ENCODE measurements at places on chromosomes 12 and 14.
A peak's percentile ranks its signal among the peaks of the same experiment; 100 is the strongest.

- no peak for DNase-seq
Observed at GRCh38 chr12:124855275-124855957, 8.2 kb downstream of the SCARB1 start.

- no peak for DNase-seq
Observed at GRCh38 chr12:109016978-109017377, 3.9 kb downstream of the SVOP start.

DNA sequence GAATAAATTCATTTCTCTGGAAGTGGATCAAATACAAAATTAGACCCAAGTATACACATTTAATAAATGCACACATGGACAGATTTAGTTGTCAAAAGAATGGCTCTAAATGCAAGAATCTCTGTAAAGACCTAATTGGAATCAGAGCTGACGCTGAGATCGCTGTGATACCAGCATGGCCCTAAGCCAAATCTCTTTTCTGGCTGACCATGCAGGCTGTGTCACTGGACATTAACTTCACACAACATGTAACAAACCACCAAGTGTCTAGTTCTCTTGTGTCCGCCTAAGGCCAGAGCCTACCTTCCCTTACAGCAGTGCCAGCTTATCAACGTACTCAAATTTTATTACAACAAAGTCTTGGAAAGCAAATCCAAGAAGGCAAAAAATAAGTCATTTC lies 127.5 kb downstream of the MED13L start:
- no peak for DNase-seq

DNA sequence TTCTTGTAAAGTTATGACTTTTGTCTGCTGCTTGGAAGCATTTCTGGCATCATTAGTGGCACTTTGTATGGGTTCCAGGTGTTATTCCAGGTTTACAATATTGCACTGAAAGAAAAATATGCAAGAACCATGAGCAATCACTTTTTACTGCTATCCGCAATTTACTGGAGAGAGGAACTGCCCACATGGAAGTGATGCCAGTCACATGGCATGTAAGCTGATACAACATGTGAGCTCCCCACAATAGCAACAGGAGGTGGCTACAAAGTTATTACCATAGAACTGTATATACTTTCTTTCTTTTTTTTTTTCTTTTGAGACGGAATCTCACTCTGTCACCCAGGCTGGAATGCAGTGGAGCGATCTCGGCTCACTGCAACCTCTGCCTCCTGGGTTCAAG lies 1012.1 kb downstream of the BCL11B start:
- DNase-seq, result no peak

- DNase-seq, result no peak
Observed at GRCh38 chr14:31827325-31827724, 249.8 kb upstream of the ARHGAP5 start.

DNA sequence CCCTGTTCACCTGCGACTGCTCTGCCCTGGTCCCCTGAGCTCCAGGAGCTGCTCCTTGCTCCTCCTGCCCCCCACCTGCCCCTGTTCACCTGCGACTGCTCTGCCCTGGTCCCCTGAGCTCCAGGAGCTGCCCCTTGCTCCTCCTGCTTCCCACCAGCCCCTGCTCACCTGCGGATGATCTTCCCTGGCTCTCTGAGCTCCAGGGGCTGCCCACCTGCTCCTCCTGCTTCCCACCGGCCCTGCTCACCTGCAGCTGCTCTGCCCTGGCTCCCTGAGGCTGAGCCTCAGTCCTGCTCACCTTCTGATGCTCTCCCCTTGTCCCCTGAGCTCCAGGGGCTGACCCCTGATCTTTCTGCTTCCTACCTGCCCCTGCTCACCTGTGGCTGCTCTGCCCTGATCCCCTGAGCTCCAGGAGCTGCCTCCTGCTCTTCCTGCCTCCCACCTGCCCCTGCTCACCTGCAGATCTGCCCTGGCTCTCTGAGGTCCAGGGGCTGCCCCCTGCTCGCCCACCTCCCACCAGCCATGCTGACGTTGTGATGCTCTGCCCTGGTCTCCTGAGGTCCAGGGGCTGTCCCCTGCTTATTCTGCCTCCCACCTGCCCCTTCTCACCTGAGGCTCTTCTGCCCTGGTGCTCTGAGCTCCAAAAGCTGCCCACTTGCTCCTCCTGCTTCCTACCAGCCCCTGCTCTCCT lies 219.2 kb downstream of the TMEM121 start:
- no peak for DNase-seq

DNA sequence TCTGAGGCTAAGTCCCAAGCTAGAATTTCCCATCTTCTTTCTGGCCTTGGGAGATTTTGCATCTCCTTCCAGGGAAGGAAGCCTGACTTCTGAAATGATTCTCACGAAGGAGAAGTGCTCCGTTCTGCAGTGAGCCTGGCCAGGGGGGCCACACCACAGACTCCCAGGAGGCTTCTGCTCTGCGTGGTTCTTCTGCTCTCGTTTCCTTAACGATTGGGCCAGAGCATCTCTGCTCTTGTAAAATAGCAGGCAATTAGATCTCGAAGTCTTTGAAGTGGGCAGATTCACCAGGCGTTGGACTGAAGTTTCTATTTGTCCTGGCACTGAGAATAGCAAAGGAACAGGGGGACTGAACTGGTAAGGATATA lies 6.7 kb upstream of the BATF start:
- DNase-seq, result no peak

- no peak for DNase-seq
Observed at GRCh38 chr14:102182190-102182589, 42.5 kb downstream of the WDR20 start.

- no peak for DNase-seq
Observed at GRCh38 chr14:59634617-59635016, 58.0 kb upstream of the CCDC175 start.

DNA sequence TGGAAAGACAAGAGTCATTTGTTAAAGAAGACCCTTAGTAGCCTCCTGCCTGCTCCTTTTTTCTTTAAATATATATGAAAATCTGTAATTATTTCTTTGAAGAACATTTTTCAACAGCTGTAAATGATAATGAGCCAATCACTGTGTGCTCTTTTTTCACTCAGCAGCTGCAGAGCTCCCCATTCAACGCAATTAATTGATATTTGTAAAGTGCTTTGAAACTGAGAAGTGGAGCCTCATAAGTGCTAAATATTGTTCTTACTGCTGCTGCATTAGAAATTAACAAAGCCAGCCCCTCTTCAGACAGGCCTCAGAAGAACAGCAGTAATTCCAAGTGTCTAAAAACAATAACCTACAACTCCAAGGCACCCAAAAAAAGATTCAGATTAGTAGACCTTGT lies 224.3 kb downstream of the GXYLT1 start:
- no peak for DNase-seq

- DNase-seq, result no peak
Observed at GRCh38 chr12:57845478-57846284, 848 bp downstream of the CTDSP2 start.

GRCh38 chr12:120413901-120414695 lies 23.8 kb upstream of the COX6A1 start:
- peak; percentile 88 for DNase-seq

DNA sequence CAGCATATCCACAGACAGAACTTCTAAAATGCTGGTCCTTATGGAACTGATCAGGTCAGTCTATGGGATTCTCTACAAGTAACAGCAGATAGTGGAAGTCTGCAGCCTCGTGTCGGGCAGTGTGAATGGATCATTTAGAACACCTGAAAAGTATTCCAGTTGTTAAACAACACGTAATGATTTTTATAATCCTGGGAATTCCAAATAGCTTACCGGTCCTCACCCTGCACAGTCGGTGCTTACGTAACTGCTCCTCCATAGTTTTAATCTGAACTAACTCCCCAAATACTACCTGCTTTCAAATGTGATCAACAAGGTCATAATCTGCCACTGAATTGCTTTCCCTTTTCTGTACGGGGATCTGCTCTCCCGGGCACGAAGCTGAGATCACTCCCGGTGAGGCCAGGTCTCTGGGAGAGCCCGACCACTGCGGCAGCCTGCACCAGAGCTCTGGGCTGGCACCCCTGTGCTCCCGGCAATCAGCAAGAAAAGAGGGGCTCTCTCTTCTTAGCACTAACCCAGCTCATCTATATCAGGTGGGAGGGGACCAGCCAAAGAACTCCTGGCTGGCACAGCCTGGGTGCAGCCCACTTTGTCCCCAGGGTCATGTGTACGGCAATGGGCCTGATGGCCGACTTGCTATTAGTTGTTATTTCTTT lies 157.0 kb downstream of the FOXN3 start:
- no peak for DNase-seq

- DNase-seq, result no peak
Observed at GRCh38 chr12:12946686-12947355, 5.1 kb downstream of the GPRC5D start.

DNA sequence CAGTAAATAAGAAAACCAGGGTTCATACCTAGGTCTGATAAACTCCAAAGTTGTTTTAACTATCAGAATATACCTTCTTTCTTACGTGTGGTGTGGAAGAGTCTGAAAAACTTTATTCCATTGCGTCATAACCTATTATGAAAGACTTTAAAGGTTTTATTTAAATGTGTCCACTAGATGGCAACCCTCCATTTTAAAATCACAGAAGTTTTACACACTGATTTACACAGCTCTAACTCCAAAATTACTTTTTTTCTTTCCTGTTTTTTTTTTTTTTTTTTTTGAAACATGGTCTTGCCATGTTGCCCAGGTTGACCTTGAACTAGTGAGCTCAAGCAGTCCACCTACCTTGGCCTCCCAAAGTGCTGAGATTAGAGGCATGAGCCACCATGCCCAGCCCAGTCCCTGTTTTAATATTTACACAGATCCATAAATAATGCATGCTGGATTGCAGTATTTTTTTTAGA lies 17.3 kb upstream of the TMPRSS12 start:
- peak; percentile 39 for DNase-seq

DNA sequence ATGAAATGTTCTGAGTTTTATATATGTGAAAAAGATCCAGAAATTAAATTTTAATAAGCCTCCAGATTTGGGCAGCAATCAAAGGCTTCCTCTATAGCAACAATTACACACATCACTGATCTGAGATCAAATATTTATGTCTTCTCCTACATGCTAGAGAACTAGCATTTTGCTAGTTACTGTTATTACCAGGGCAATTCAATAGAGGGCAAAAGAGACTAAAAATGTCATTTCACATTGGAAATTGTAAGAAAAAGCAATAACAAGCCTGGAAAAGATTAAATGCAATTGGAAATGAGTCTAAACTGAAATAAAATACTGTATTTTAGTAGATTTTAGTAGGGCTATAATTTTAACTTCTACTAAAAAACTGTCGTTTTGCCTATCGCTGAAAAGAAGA lies 32.6 kb upstream of the ANO6 start:
- no peak for DNase-seq

GRCh38 chr12:7017870-7018349 lies 366 bp downstream of the LPCAT3 start:
- DNase-seq, result no peak

DNA sequence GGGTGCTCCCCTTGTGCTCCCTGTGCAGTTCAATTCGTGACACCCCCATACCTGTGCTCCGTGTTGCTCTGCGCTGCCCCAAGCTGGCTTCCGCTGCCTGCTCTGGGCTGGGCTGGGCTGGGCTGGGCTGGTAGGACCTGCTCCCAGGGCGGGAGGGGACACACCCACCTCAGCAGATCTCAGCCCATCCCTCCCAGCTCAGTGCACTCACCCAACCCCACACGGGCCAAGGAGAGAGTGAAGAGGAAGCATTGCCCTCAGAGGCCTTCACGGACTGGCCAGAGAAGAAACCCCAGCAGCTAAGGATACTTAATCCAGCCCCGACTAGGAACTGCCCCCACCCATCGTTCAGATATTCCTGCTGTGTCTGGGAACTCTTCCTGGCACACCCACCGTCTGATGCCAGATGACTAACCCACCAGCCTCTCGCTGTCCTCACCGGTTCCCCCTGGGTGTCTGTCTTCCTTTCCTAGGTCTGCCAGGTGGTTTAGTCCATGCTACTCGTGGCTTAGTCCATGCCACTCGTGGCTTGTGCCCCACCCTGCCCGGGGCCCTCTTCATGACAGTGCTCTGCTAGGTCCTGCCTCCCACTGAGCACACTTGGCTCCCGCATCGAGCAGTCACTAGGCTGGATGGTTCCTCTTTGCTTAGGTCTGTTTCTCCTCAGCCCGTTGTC lies at the start of gene LPAR5:
Gene LPAR5, minus strand, starts transcription at position 104 of the 676 bp plus-strand sequence. CDS start 14,711 bp downstream, outside the sequence.
- DNase-seq, result no peak

DNA sequence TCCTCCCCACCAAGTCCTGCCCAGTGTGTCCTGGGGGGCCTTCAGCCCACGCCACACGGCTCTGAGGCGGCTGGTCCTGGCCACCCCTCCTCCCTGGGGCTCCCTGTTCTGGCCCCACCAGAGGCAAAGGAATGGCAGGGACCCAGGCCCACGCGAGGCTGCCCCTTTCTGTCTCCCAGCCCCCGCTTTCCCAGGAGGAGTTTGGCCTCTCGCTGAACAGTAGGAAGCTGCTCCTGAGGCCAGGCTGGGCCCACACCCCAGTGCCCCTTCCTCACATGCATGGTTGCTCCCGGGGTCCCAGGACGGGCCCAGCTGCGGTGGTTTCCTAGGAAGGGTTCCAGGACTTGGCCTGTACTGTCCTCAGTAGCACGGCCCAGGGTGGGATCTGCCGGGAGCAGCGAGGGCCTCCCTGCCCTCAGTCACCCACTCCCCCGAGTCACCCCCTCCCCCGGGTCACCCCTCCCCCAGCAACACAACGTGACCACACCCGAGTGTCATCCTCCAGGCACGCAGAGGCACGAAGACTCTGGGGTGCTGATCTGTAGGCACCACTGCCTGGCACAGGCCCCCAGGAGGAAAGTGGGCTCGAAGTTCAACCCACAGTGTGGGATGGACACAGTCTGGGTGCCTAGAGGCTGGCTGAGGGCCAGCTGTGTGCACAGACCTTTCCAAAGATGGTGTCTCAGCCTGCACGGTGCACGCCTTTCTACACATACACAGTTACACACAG lies 33.0 kb downstream of the LRCOL1 start:
- no peak for DNase-seq

GRCh38 chr14:34750670-34751069 lies 36.3 kb upstream of the CFL2 start:
- no peak for DNase-seq

DNA sequence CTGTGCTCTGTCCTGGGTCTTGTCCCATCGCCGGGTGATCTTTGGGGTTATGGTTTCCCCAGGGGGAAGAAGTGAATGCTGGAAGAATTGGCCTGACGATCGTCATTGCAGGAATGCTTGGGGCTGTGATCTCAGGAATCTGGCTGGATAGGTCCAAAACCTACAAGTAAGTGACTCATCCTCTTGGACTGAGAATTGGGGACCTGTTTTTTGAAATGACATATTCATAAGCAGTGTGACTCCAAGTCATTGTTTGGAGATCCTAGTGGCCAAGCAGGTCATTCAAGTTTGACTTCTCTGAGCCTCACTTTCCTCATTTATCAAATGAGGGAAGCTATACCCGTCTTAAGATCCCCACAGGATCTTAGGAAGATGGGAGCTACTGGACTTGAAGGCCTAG lies 25.8 kb downstream of the ERG28 start:
- DNase-seq, result no peak

DNA sequence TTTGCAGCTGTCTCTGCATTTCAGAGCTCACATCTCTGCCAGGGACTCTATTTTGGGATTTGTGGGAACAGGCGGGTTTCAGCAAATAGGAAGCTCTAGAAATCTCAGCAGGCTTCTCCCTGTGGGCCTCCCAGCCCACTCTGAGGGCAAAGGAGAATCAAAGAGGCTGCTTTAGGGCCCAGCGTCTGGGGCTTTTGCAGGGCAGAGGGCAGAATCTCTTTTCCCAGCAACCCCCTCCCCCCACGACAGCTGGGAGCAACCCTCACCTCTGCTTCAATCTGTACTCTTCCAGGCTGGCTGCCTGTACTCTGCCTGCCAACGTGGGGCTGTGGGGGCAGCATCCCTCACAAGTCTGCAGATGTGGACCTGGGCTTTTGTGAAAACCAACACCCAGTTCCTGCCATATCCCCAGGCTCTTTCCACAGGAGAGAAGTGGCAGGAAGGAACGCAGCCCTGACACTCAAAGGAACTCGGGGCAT lies 529.6 kb upstream of the TBX3 start:
- no peak for DNase-seq

Measured in left renal pelvis (tissue), 4 donors.